ENCODE measurements at places on chromosomes 4 and X.

DNA sequence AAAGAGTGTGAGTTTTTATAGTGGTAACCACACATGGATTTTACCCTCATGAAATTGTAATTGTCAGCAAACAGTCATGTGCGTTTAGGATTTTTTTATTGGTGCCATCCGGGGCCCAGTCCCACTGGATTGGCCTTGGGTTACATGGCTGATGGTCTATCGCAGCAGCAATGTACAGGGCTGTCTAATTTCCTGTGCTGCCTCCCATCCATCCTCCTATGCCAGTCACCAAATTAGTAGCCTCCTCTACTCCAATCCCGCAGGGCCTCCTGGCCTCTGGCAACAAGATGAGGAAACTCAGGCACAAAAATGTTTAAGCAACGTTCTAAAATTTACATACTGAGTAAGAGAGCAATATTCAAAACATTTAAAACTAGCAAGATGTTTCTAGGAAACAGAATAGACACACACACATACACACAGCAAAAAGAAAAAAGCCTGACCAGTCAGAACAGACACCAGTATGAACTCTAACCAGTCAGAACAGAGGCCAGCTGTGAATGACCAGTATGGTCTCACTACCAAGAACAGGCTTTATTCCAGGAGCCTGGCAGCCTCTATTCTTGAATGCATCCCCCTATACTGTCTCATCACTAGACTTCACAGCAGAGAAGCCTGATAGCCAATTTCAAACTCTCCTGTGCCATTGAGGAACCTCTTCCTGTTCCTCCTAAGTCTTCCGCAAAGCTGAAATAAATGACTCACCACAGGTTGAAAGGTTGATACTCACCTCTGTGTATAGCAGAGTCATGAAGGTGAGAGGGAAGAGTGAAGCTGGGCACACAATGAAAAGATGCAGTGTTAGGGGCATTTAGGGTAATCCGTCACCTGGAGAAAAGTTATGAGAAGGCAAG is 42.6 kb downstream of the CHRNA9 start:
- DNase-seq: no peak

GRCh38 chr4:165966833-165967232 is 93.8 kb downstream of the TLL1 start:
- DNase-seq: no peak

DNA sequence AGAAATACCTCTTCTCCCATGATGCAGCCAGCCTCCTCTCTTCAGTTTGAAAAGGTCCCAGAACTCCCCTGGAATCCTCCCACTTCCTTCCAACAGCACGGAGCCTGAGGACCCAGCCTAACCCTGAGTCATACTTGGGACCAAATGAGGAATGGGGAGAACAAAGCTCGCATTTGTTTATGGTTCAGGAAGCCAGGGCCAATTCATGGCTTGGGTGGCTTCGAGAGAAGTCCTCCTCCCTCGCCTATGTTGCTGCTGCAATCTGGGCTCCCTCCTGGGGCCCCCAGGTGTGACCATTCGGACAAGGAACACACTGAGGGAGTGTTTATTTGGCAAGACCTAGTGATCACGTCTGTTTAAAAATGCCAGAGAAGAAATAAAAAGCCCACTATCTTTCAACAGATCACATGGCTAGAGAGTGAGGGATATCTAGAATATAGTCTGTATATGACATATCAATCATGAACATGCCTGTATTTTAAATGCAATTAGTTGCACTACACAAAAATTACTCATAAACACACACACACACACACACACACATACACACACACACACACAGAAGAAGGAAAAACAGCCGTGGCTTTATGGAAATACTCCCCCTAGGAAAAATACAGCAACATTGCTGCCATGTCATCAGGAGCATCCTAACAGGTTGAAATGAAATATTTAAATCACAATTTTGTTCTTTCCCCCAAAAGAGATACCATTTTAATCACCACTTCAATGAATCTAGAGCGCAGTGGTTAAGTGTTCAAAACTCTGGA is 155.7 kb upstream of the MAP3K15 start:
- no peak for DNase-seq

DNA sequence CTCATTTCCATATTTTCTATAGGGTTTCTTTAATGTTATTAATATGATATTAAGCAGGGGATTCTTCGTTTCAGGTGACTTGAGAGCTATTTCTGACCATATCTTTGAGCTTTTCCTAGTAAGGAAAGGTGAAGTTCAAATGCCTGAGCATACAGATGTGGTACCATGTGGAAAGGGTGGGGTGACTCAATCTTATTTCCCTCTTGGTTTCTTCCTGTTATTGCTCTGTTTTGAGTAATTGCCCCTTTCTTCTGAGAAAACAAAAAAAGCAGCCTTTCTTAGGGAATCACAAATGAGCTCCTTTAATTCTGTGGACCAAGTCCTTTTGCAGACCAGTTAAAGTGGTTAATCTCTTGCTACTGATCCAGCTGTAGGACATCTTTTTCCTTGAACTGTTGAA is 41.0 kb upstream of the AGA start:
- no peak for DNase-seq

- no peak for DNase-seq
These were observed 42.3 kb downstream of the TRIM2 start for GRCh38 chr4:153246446-153247115.

- DNase-seq: no peak
These were observed 31.1 kb downstream of the CLDN22 start for GRCh38 chr4:183288955-183289354.

GRCh38 chrX:48475296-48475695 is 703 bp upstream of the FTSJ1 start:
- DNase-seq: no peak

DNA sequence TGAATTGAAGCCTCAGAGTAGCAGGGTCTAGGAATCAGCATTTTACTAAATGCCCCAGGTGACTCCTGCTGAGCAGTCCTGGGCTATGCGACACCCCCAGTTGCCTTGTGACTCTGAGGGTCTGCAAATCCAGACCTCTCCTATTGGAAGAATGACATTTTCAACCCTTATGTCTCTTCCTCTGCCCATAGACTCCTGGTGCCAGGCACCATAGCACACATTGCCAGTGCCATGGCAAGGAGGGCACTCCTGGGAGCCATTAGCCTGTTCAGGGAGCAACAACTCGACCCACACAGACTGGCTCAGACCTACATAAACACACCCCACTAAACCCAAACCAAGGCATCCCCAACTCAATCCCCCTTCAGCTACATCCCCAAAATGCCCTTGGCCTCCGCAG is 3.7 kb upstream of the JAKMIP1 start:
- no peak for DNase-seq

- no peak for DNase-seq
These were observed 22.4 kb upstream of the SULT1B1 start for GRCh38 chr4:69782651-69783310.

- DNase-seq: no peak
These were observed 70.8 kb upstream of the PACRGL start for GRCh38 chr4:20629186-20630106.

DNA sequence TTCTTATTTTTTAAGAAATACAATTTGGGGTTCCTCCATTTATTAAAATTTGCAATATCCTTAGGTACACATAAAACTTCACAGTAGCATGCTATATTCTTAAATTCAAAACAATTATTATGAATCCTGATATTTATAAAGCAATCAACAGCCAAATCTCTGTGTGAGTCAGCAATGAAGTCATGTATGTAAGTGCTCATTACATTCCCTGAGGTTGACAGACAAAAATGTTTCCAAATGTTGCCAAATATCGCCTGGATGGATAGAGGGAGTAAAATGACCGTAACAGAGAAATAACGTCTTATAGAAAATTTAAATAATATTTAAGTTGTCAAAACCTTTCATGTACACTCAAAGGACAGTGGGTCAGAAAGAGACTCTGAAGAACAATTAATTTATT is 220.0 kb downstream of the PCDH18 start:
- no peak for DNase-seq

GRCh38 chr4:5370286-5370685 is 319.0 kb downstream of the STK32B start:
- DNase-seq: no peak

GRCh38 chr4:143023239-143023918 is 161.3 kb upstream of the USP38 start:
- no peak for DNase-seq
